NCI-H510A (cell line): ENCODE measurements at places on chromosomes 12 and 14.

GRCh38 chr12:9344541-9344940 is 136.3 kb upstream of the PZP start:
- DNase-seq = no peak

DNA sequence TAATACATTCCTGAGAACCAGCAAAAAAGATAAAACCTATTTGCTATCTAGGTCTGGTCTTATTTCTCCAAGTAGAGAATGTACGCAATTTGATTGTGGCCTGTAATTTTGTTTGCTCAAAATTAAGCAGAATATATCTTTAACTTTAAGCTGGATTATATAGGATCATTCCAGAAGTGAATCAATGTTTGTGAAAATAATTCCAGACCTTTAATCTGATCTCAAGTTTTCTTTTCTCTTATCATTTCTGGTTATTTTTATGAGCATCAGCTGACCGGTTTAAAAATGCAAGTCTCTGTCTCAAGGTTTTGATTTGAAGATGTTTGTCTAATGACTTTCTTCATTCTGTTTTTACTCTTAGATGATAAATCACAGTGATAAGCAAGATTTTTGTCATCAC is 997.9 kb upstream of the FLRT2 start:
- DNase-seq = no peak

DNA sequence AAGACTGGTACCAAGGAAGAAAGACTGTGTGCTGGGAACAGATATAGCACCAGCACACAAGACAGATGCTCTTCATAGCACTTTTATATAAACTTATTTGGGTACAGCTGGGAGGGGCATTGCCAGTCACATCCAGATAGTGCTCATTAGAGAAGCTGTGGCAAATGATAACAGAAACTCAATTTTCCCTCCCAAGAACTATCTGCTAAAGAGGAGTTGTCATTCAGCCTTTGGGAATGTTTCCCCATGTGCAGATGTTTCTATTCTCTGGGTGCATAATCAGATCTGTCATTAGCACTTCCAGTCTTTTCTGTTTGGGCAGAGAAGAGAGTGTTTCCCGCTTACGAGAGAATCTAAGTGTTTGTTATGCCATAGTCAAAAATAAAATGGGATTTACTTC is 714.9 kb upstream of the MDGA2 start:
- no peak for DNase-seq

GRCh38 chr12:42812086-42812485 is 222.5 kb upstream of the PRICKLE1 start:
- DNase-seq = no peak

DNA sequence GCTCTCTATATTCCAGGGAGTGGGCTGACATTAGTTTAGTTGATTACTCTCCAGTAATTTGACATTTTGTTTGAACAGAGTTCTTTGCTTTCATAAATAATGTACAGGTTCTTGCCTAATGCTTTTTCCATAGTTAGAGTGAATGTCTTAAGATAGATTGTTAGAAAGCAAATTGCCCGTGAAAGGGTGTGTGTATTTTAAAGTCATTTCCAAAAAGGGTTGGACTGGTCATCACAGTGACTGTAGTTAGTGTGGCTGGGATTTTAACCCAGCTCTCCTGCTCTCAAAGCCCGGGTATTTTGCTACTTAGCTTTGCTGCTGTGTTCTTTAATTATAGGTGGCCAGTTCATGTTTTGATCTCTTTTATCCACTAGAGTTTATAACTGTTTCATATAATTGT is 74.2 kb downstream of the DNAH10 start:
- DNase-seq = no peak

GRCh38 chr12:13981990-13982389 is 588 bp upstream of the GRIN2B start:
- no peak for DNase-seq

DNA sequence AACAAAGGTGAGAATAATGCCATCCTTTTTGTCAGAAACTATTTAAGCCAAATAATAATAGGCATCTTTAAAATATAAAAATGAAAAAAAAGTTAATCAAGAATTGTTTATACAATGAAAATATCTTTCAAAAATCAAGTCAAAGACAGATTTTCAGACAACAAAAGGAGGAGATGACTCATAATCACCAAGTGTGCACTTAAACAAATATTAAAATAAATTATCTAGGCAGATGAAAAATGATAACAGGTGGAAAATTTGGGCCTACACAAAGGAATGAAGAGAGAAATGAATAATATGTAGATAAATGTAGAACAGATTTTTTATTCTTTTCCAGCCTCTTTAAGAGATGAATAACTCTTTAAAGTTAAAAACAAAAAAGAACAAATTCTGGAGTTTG is 250.0 kb upstream of the PLEKHG7 start:
- DNase-seq = no peak

DNA sequence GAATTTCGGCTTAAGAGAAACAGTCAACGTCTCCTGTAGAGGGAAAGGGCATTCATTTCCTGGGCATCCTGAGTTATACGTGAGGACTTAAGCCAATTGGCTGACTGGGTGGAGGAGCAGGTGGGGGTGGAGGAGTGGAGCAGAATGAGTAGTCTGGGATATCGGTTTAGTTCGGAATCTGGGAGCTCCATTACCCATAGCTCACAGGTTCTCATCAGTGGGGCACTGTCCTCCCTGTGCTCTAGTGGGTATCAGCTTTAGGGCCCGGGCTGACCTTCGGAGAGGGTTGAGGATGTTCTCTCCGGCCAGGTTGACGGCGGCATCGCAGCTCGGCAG is 704 bp downstream of the SDR39U1 start:
- DNase-seq = peak; percentile 39

DNA sequence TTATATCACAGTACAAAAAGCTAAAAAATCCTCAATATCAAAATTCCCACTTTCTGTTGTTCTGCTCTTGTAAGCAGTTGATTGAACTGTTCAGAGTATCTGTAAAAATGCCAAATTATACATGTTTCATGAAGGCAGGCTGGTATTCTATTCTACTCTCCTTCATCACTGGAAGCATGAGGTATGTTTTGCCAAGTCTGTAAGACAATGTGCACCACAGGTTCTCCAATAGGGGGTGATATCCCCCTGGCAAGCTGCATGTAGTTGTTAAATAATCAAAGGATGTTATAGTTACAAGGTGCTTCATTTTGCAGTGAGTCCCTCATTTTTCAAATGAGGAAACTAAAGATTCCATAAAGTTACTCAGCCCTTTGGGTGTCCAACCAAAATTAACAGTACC is 15.1 kb upstream of the NEK9 start:
- no peak for DNase-seq

DNA sequence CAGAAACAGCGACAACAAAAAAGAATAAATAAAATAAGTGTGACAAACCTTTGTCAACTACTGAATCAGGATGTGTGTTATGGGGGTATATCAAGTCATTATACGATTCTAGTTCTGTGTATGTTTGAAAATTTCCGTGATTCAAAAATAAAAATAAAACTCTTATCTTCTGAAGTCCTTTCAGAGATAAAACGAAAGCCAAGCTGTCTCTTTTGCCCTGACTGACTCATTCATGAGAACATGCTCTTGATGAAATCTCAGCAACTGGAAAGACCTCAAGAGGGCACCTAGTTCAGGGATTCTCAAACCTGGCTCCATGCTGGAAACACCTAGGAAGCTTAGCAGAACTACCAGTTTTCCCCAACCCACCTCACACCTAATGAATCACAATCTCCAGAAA is 9.2 kb downstream of the FOXN3 start:
- no peak for DNase-seq

DNA sequence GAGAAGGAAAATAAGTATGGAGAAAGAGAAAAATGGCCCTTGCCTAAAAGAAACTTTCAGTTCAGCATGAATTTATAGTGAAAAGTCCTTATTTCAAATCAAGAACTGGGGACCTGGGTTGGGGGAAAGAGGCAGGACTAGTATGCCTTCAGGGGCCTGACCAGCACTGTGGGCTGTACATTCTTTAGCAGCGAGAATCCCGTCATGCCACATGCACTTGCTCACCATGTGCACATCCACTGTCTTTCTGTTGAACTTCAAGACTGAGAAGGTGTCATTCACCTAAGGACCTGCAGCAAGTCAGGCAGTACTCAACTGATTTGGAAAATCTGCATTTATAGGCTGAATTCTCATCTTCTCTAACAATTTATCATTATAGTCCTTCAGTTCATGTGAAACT is 50.2 kb downstream of the RAB35 start:
- no peak for DNase-seq

DNA sequence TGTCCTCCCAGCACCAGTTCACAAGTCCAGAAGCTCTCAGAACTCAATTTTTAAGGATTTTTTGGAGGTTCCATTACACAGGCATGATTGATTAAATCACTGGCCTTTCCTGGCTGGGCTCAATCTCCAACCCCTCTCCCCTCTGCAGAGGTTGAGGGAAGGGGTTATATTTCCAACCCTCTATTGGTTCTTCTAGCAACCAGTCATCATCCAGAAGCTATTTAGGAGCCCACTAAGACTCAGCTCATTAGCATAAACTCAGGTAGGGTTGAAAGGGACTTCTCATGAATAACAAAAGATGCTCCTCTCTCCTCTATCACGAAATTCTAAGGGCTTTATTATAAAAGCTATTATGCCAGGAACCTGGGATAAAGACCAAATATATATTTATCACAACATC is 41.5 kb downstream of the SPPL3 start:
- no peak for DNase-seq

DNA sequence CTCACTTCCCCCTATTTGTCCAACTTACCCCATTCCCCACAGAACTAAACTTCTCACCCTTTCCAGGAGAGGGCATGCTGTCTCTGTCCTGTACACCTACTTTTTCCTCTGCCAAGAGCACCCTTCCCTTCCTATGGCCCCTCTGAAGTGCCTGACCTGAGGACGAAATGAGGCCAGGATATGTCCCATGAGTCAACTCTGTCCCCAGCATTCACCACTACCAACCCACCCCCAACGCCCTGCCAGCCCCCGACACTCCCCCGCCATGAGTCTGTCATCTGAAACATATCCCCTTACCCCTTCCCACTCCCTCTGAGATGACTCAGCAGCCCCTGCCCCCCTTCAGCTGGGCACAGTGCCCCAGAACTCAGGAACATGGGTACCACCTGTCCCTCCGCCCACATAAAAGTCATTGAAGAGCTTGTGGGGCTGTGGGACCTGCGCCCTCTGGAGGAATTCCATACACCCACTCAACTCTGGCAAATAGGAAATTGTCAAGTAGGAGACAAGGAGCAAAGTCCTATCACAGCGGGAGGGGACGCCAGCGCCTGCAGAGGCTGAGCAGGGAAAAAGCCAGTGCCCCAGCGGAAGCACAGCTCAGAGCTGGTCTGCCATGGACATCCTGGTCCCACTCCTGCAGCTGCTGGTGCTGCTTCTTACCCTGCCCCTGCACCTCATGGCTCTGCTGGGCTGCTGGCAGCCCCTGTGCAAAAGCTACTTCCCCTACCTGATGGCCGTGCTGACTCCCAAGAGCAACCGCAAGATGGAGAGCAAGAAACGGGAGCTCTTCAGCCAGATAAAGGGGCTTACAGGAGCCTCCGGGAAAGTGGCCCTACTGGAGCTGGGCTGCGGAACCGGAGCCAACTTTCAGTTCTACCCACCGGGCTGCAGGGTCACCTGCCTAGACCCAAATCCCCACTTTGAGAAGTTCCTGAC is 26.3 kb downstream of the ITGA7 start:
- peak; percentile 37 for DNase-seq

DNA sequence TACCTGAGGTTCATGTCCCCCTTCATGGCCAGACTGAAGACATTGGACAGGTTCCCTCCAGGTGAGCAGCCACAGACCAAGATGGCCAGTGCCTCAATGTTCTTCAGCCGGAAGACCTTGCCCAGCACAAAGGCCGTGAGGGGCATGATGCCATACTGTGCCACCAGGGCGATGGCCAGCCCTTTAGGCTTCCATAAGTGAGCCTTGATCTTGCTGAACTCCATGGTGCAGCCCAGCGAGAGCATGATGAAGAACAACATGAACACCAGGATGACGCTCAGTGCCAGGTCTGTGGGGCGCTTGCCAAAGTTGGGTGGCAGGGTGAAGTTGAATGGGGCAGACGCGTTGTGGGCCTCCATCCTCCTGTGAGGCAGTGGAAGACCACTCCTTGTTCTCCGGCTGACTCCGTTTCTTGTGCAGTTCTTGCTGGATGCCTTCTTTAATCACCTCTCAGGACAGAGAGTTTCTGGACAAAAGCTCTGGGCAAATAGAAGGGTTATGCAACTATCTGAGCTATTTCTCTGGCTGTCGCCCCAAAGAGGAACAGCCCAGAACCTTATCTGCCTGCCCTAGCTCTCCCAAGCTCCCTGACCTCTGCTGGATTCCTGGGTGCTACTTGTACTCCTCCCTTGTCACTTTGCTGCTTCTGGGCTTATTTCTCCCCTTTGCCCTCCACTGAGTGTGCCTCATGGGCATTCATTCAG is at the start of gene SLC10A1:
Gene SLC10A1 (minus strand): TSS at position 445 of the 704 bp plus-strand sequence. CDS start 86 bp downstream, at position 359.
- DNase-seq = no peak

DNA sequence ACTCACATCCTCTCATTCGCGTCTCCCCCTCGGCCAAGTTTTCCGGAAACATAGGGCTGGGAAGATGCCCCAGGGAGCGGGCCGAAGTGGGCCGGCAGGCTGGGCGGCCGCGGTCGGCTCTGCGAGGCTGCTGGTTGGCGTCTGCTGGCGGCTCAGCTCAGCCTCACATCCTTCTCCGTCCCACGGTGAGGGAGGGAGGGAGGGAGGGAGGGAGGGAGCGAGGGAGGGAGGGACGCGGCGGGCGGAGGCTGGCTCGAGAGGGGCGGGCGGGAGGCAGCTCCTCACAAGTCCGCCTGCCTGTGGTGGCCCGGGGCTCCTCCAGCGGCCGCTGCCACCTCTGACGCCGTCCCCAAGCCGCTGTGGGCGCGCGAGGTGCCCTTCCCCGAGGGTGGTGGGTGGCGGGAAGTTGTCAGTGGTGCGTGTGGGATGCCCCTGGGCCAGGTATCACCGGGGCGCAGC is 93.8 kb downstream of the RFLNA start:
- DNase-seq = peak; percentile 81

DNA sequence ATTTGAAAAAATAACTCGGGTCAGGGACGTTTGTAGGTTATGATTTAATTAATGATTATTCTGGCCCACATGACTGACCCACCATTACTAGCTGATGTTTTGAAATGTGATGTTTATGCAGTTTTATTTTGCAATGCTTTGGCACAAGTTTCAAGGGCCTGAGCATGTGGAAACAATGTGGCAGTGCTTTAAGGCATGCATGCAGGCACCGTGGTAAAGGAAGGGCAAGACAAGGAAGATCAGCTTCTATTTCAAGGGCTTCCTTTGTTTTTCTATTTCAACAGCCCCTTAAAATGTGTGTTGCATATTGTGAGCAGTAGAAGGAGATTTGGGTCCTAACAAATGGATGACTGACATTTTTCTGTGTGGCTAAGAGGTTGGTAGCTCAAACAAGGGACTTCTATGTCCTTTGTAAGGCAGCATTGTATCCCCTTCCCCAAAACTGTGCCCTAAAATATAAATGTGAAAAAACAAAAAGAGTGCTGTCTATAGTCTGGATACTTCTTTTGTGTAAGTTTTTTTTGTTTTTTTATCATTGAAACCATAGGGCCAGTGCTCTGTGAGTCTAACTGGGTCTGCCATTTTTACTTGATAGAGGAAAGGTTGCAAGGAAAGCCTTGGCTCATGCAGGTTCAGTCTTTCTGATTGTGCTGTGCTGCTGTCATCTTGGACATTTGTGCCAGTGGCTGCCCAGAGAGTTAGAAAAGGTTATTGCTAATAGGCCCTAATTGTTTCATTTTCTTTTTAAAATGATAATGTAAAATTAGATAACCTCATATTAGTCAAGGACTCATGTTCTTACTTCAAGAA is 103.5 kb downstream of the FGD4 start:
- DNase-seq = no peak
